ENCODE measurements at places on chromosomes 1 and 21.

- DNase-seq, result no peak
Observed at GRCh38 chr1:208004851-208005250, 93.9 kb upstream of the CD34 start.

DNA sequence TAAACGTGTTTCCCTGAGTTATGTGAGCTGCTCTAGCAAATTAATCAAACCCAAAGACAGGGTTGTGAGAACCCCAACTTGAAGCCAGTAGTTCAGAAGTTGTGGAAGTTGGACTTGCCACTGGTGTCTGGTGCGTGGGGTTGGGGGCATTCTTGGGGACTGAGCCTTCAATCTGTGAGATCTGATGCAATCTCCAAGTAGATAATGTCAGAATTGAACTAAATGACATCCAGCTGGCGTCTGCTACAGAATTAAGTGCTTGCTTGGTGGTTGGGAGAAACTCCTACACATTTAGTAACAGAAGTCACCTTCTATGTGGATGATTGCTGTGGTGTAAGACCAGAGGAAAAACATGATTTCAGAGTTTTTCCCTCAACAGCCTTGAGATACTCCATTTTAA is 207.4 kb downstream of the FGGY start:
- DNase-seq, result no peak

- no peak for DNase-seq
Observed at GRCh38 chr1:167409183-167409582, 109.1 kb downstream of the CD247 start.

GRCh38 chr21:40438616-40439015 is 408.3 kb downstream of the DSCAM start:
- DNase-seq, result no peak

DNA sequence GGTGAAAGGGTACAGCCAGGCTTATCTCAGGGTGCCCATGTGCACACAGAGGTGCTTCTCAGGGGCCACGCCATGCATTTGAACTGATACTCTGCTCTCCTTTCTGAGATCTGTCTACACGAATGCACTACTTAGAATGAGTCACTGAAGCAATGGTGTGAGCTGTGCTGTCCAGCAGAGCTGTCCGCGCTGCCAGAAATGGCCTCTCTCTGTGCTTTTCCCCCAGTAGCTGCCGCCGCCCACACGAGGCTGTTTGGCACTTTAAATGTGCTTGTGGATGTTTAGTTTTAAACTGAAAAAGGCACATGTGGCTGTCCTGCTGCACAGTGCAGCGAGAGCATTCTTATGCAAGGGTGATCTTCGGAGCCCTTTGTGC is 87.1 kb upstream of the COL6A1 start:
- no peak for DNase-seq

DNA sequence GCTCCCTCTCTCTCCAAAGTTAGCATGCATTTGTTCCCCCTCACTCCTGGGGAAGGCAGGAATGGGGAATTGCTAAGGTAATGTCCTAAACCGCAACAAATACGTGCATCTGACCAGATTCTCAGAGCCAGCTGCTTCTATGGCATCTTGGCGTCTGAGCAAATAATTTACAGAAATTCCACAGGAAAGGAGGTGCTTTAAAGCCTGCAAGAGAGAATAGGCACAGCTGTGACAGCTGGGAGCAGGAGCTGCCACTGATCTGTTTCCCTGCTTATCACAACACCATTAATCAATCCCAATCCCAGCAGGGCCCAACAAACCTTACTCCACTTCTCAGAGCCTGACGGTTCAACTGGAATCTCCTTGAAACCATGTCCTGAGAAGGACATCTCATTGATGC is 83.5 kb upstream of the ZNF281 start:
- no peak for DNase-seq

DNA sequence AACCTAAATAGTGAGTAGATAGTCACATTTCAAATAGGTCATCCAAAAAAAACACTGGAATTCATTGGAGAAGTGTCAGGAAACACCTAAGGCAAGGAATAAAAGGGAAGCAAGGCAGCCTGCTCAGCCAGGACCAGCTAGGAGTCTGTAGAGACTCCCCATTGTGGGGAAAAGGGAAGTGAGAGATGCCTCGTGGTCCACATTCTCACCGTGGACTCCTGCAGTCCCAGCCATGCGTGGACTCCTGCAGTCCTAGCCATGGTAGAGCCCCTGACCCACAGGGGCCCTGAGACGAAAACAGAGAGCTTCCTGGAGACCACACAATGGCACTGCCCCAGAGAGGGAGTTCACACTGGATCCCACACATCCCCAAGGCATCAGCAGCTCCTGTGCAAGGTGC is 97.5 kb downstream of the LRIG2 start:
- no peak for DNase-seq

DNA sequence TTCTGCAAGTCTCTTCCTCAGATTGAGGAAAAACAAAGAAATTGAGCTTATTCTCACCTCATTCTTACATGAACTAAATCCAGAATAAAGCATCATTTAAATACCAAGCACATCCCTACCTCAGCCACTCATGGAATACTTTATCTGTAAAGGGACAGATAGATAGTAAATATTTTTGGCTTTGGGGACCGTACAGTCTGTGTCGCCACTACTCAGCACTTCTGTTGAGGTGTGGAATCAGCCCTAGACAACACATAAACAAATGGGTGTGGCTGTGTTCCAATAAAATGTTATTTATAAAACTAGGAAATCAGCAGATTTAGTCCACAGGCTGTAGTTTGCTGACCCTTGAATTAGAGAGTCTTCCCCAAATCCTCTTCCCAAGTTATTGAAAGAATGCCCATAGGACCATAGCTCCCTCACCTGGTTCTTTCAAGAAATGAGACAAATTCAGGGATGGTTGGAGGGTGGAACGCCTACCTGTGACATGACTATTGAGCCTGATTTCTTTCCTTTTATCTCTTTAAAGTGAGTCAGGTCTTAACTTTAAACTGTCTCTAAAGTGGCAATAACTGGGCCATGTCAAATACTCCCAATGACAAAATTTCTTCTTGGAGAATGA is 878.5 kb downstream of the USP25 start:
- DNase-seq, result no peak

GRCh38 chr1:246703581-246703980 is 20.6 kb upstream of the SCCPDH start:
- DNase-seq, result no peak

DNA sequence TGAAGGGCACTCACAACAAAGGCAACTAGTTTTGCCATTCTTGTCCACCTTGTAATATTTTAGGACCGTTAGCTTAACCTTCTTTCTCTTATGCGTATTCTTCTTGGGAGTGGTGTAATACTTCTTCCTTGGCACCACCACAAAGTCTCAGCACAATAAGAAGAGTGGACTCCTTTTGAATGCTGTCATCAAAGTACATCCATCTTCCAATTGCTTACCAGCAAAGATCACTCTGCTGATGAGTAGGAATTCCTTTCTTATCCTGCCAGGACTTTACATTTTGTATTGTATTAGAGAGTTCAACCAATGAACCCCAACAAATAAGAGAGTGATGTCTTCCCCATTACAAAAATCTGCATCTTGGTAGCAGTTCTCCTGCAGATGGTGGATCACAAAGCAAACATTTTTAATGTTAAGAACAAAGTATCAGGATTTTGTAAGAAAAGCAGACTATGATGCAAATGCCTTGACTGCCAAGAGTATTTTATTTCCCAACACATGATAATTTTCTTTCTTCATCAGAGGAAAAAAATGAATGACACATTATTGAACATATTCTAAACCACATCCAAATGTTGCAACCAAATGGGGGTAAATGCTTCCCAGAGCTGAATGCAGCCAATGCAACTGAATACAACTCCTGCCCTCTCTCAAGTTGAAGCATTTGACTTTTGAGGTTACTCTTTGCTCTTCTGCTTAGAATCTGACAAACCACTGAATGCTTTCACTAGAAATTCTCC is 5.1 kb upstream of the ARNT start:
- DNase-seq, result no peak

DNA sequence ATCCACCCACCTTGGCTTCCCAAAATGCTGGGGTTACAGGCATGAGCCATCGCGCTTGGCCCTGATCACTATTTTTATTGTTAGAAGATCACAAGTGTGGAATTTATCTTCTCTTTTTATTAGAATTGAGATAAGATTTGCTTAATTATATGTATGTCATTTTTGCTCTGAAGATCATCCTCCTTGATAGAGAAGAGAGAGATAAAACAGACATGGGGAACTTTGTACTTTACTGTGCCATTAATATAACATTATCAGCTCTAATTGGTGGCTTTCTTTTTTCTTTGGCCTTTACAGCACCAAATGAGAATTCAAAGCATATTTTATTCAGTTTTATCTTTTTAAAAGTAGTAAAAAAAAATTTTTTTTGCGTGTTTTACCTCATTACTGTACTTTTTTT is 46.8 kb downstream of the SCP2 start:
- DNase-seq, result no peak

GRCh38 chr1:181816608-181817007 is 244.9 kb downstream of the ZNF648 start:
- DNase-seq, result no peak

GRCh38 chr21:40931197-40931596 is 84.2 kb upstream of the DSCAM start:
- no peak for DNase-seq

- DNase-seq, result no peak
Observed at GRCh38 chr1:25544819-25545218, 1.4 kb downstream of the LDLRAP1 start.

GRCh38 chr1:143698016-143698415 is 273.8 kb downstream of the FAM72C start:
- DNase-seq, result no peak

- no peak for DNase-seq
Observed at GRCh38 chr1:157348538-157349480, 203.5 kb downstream of the FCRL5 start.

DNA sequence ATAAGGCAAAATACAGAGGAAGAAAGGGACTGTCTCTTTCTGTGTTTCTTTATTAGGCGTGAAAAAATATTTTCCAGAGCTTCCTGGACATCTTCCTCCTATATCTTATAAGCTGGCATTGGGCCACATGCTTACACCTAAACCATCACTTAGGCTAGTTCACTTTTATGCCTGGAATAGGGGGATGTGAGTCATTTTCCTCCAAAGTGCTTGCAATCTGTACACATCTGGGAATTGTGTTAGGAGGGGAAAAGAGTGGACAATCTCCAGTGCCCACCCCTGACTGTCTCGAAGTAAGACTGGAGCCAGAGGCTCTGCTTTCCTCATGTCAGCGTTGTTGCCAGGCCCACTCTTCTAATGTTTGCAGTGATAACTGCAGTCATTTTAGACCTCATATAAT is 29.9 kb downstream of the GIPC2 start:
- no peak for DNase-seq

- no peak for DNase-seq
Observed at GRCh38 chr21:35222541-35222941, 173.4 kb upstream of the RUNX1 start.

GRCh38 chr21:45957551-45957950 is 24.0 kb upstream of the COL6A1 start:
- DNase-seq, result no peak

DNA sequence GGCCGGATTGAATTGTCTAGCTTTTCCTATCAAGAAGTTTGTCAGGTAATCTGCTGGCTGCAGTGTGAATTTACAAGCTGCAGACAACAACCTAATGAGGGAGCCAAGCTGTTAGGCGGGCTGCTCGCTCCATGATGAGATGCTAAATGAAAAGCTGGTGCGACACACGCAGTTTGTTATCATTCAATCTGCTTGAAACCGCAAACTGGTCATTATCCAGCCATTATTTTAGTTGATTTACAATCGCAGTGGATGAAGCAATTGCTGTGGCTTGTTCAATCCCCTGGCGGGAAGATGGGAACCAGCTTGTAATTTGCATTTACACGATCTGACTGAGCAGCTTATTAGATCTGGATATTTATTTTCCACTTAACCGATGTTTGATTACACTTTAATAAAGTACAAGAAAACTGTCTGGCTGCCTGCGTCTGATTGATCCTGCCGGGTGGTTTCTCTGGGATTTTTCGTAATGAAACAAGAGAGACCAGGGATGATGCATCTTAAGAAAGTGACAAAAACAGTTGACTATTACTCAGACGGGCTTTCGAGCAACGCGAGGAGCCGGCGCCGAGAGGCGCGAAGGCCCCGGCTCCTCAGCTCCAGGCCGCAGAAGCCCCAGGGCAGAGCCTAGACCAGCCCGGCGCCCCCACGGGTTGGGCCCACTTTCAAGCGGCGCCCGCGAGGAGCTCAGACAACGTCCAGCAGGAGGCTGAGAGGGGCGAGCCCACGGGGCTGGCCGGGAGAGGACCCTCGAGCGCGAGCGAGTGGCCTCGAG is 118.0 kb upstream of the BARHL2 start:
- no peak for DNase-seq

- DNase-seq, result no peak
Observed at GRCh38 chr1:107597290-107597689, 367.7 kb downstream of the VAV3 start.

GRCh38 chr1:51726051-51726450 is 109.2 kb downstream of the OSBPL9 start:
- no peak for DNase-seq

DNA sequence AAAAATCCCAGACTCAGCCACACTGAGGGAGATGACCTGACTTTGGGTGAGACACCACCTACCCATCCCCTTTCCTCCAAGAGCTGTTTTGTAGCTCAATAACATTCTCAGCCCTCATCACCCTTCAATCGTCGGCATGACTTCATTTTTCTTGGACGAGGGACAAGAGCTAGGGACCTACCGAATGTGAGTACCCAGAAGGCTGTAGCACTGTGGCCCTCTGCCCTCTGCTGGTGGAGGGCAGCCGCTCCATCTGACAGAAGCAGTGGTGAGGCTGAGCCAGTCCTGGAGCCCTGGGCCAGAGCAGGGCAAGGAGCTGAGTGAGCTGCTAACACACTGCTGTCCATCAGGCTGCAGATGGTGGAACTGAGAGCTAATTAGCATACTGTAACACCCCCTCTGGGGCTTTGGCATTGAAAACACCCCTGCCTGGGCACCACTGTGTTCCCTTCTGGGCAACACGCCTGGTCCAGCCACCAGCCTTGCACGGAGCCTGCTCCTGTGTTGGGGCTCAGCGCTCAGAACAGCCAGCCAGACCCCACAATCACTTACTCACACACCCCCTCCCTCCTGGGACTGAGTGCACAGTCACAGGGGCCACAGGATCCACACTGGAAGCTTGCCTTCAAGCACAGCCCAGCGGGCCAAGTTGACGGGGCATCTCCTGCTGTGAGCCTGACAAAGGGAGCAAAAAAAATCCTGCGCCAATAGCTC is 18.3 kb upstream of the ALPL start:
- DNase-seq, result no peak

DNA sequence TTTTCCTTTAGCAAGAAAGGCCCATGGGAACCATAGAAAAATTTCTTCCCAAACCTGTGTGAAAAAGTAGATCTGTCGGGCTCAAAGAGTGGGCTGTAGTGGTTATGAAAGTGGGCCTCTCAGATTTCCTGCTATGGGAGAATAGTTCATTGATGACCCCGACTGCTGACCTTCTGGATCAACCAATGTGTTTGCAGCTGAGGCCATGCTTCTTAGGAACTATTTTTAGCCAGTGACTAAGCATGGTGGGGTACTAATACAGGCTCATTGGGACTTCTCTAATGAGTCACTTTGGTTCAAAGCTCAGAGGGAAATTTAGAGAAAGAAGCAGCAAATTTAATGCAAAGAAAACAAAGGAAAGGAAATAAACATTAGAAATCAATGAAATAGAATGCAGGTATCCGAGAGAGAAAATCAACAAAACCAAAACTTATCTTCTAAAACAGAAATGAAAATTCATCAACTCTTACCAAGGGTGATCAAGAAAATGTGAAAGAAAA is 12.6 kb upstream of the PSMA5 start:
- no peak for DNase-seq

GRCh38 chr1:84103197-84103992 is 40.7 kb upstream of the PRKACB start:
- DNase-seq, result peak; percentile 72

Data from SW 1271 (cell line).